ENCODE measurements at places on chromosomes 16 and 17. TPM values are rescaled to one million over a fixed set of nuclear protein-coding genes. Genes with fewer than 3 reads are reported as not detected.

Gene MMP2
- total RNA-seq: 0.28 TPM

Gene MPO
- total RNA-seq: not detected

Gene PERCC1
- 1.2 TPM for total RNA-seq

Gene LPCAT2
- total RNA-seq: 1.4 TPM

GRCh38 chr17:82121246-82121645 lies 23.2 kb upstream of the FASN start:
- peak overlapping the region; percentile 80 for H3K27ac ChIP-seq
- H3K36me3 ChIP-seq: peaks cover 11% of the 10 kb centered on the region
- no peak overlapping the region for H3K4me3 ChIP-seq
- no peaks in the 10 kb centered on the region for H3K27me3 ChIP-seq
- no peak for DNase-seq

DNA sequence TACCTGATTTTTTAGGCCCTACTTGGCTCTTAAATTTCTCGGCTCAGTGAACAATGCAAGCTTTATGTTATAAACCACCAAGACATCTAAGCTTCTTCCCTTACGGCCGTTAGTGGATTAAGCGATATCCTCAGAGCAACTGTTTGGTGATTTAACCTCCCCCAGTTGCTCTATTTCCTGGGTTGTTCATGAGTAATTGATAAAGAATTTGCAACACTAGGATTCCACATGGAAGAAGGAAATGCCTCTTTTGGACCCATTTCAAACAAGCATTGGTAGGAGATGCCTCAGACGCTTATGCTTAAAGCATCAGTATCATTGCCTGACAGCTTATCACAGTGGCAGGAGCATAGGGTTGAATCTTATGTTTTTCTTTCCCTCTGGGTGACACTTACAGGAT lies 65.3 kb downstream of the RBFOX1 start:
- H3K27ac ChIP-seq: no peak overlapping the region
- H3K4me1 ChIP-seq: no peaks in the 10 kb centered on the region
- H3K27me3 ChIP-seq: no peaks in the 10 kb centered on the region
- H3K4me3 ChIP-seq: no peak overlapping the region
- no peaks in the 10 kb centered on the region for H3K36me3 ChIP-seq

- DNase-seq: no peak
- H3K27ac ChIP-seq: no peak overlapping the region
- peaks cover 8% of the 10 kb centered on the region for H3K4me1 ChIP-seq
Measured at GRCh38 chr16:3595521-3596021, 15.8 kb downstream of the SLX4 start.

GRCh38 chr16:4273858-4274311 lies 1.1 kb upstream of the TFAP4 start:
- H3K4me1 ChIP-seq: peaks cover 7% of the 10 kb centered on the region
- peak overlapping the region; percentile 77 for H3K4me3 ChIP-seq
- no peaks in the 10 kb centered on the region for H3K36me3 ChIP-seq
- H3K27me3 ChIP-seq: no peaks in the 10 kb centered on the region

GRCh38 chr17:57286399-57287105 lies 30.2 kb downstream of the MSI2 start:
- peak overlapping the region; percentile 81 for H3K4me3 ChIP-seq
- peaks cover 65% of the 10 kb centered on the region for H3K4me1 ChIP-seq
- DNase-seq: no peak
- H3K27ac ChIP-seq: peak overlapping the region; percentile 92
- H3K36me3 ChIP-seq: peaks cover 19% of the 10 kb centered on the region
- H3K27me3 ChIP-seq: no peaks in the 10 kb centered on the region

- peaks cover 19% of the 10 kb centered on the region for H3K4me1 ChIP-seq
- H3K4me3 ChIP-seq: no peak overlapping the region
- no peak for DNase-seq
Measured at GRCh38 chr16:53465606-53466280, 31.5 kb downstream of the RBL2 start.

GRCh38 chr16:68332411-68333121 lies 21.7 kb downstream of the PRMT7 start:
- no peaks in the 10 kb centered on the region for H3K27me3 ChIP-seq
- peaks cover 31% of the 10 kb centered on the region for H3K4me1 ChIP-seq
- H3K4me3 ChIP-seq: peak overlapping the region; percentile 60
- H3K36me3 ChIP-seq: peaks cover 23% of the 10 kb centered on the region
- no peak for DNase-seq
- peak overlapping the region; percentile 90 for H3K27ac ChIP-seq

DNA sequence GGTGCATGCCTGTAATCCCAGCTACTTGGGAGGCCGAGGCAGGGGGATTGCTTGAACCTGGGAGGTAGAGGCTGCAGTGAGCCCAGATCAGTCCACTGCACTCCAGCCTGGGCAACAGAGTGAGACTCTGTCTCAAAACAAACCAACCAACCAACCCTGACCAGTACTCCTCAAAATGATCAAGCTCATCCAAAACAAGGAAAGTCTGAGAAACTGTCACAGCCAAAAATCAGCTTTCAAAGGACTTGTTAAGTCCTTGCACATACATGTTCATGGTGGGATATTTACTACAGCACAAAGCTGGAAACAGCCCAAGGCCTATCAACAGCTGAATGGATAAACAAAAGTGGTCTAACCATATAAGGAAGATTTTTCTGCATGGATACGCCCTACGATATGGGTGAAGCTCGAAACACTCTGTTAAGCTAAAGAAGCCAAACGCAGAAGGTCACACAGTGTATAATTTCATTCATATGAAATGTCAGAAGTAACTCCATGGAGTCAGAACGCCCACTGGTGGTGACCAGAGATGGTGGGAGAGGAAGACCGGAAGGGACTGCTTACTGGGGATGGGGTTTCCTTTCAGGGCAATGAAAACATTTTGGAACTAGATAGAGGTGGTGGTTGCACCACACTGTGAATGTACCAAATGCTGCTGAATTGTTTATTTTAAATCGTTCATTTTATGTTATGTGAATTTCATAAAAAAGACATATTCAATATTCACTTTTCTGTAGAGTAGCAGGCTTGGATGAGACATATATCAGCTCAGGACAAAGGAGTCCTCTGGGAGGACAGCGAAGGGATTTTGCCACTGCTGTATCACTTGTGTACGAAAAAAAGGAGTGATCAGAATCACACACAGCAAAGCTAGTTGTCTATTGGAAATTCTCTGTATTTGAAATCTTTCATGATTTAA lies 17.7 kb downstream of the CCL17 start:
- no peak for DNase-seq
- peaks cover under 1% of the 10 kb centered on the region for H3K36me3 ChIP-seq
- no peak overlapping the region for H3K27ac ChIP-seq
- H3K27me3 ChIP-seq: no peaks in the 10 kb centered on the region
- H3K4me1 ChIP-seq: peaks cover 15% of the 10 kb centered on the region

All from activated naive CD8-positive, alpha-beta T cell treated with anti-CD3 and anti-CD28 coated beads, Interleukin-2, amount 10 ng/mL, durations not matched to agents 7 days and 5 days (primary cell).